ENCODE measurements at places on chromosomes 5 and 9.

- DNase-seq: no peak
Observed at GRCh38 chr5:956941-957747, 51.5 kb upstream of the NKD2 start.

GRCh38 chr9:116112236-116112635 lies 41.4 kb upstream of the PAPPA start:
- DNase-seq: no peak

DNA sequence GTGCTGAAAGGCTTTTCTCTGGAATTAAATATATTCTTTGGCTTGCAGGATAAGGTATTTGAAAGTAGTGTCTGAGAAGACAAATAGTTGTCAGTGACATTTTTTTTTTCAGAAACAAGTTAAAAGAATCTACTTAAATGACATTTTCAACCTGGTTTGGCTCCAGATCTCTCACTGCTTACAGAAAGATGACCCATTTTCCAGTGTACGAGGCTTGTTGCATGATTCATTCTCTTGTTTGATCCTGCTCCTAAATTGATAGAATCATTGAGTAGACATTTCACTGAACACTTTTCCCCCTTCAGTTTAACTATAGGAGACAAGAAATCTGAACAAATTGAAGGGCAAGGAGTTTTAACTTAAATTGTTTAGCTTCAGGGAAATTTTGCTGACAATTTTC lies 546.1 kb downstream of the ZNF608 start:
- DNase-seq: no peak

- no peak for DNase-seq
Observed at GRCh38 chr9:134602547-134603362, 38.8 kb upstream of the COL5A1 start.

DNA sequence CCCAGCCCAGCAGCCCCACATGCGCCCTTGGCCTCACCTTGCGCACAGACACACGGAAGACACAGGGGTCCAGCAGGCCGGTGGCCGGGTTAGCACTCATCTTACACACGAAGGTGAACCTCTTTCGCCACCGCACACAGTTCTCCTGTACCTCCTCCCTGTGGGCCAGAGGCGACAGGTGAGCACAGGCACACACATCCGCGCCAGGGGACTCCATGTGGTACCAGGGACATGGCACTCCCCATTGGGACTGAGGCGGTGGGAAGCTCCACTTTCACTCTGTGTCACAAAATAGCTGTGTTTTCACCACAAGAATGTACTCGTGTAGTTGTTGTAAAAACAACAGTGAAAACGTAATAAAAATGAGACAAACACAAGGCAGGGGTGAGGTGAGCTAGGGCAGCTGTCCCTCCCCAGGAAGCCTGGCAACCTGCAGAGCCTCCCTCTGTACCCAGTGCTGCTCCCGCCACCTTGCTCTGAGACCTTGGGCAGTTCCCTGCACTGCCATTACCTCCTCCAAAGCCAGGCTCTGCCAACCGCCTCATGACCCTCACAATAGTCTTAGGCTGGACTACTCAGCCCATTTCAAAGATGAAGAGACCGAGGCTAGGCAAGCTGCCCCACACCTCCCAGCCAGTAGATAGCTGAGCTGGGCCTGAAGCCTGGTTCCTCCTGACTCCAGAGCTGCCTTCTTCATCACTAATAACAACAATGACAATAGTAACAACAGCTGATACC lies 16.3 kb upstream of the DPM2 start:
- DNase-seq: no peak

- no peak for DNase-seq
Observed at GRCh38 chr5:96584712-96585111, 77.5 kb upstream of the CAST start.

GRCh38 chr5:1946122-1946677 lies 63.5 kb upstream of the IRX4 start:
- DNase-seq: no peak

- DNase-seq: no peak
Observed at GRCh38 chr9:89911721-89912604, 307.2 kb downstream of the GADD45G start.

DNA sequence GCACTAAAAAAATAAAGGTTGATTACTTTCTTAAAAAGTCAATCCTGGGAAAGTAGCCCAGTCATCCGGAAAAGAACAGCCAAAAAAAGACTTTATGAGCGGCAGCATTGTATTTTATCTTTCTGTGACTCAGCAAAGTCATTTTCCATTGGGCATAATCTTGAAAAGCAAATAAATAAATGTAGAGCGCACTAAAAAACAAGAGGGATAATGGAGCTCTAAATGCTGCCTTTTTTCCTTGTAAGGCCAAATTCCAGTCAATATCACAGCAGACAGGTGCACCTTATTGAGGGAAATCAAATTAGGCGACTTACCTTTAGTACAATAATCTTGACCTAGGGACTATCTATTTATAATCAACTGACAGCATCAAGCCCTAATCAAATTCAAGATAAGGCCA lies 266.8 kb downstream of the MTRR start:
- no peak for DNase-seq

DNA sequence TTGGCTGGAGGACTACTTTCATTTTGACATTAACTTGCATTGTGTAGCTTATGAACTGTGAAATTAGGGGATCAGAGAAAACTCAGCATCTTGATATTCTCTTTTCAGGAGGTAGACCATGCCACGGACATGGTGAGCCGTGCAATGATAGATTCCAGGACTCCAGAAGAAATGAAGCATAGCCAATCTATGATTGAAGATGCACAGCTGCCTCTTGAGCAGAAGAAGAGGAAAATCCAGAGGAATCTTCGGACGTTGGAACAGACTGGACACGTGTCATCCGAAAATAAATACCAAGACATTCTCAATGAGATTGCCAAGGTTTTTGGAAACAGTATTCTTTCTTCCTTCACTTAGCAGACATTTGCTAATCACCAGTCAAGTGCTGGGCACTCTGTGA lies 20.6 kb upstream of the F2R start:
- DNase-seq: no peak

GRCh38 chr5:140664030-140664358 lies 710 bp upstream of the WDR55 start:
- no peak for DNase-seq

DNA sequence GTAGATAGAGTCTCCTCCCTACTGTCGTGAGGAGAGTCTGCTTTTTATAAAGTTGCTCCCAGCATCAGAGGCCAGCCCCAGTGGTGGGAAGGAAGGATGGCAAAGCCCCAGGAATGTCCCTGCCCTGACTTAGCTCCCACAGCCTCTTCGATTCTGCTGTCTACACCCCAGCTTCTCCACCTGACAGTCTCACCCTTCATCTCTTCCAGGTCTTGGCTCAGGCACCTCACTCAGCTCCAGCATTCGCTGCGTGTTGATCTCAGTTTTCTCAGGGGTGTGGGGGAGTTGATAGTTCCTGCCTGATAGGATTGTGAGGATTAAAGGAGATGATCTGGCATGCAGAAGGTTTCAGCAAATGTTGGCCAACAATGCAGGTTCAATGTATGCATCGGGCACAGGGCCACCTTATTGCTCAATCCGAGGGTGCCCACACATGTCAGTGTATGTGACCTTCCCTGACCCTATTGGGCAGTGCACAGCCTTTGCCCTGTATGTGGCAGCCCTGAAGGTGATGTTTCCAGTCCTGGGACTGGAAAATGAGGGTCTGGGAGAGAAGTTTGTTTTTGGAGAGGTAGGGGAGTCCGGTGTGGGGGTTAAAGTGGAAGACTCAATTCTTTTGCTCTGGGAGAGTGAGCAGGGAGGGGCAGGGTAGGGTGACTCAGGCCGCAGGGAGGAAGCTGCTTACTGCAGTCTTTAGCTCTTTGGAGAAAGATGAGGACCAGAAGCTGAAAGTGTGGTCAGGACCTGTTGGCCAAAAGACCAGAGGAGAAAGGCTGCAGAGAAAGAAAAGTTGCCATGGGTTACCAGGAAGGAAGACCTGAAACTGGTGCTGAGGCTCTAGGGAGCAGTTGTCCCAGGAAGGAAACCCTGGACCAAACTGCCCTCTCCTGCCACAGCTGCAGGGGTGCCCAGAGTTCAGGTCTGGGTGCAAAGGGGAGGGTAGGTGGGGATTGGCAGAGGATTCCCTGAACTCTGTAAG lies 153.2 kb downstream of the MACROH2A1 start:
- DNase-seq: no peak

GRCh38 chr5:89053547-89053946 lies 170.6 kb upstream of the MEF2C start:
- no peak for DNase-seq

DNA sequence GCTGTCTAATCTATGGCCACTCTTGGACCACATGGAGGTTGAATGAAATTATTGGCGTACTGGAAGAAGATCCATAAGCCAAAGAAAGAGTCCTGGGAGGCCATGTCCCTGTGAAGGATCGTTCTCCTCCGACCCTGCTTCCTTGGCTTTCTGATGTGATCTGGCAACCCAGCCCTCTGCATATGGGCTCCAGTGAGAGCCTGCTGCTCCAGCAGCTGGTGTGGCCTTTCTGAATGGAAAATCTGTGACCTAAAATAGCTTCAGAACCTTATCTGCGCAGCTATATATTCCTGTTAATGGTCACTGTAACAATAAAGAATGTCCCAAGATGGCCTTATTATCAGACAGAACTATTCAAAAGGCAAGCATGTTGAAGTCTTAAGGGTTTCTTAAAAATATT lies 40.2 kb upstream of the PHF2 start:
- DNase-seq: no peak

- DNase-seq: no peak
Observed at GRCh38 chr5:152994033-152994680, 496.3 kb upstream of the GRIA1 start.

GRCh38 chr5:40654377-40654991 lies 25.2 kb upstream of the PTGER4 start:
- DNase-seq: no peak

DNA sequence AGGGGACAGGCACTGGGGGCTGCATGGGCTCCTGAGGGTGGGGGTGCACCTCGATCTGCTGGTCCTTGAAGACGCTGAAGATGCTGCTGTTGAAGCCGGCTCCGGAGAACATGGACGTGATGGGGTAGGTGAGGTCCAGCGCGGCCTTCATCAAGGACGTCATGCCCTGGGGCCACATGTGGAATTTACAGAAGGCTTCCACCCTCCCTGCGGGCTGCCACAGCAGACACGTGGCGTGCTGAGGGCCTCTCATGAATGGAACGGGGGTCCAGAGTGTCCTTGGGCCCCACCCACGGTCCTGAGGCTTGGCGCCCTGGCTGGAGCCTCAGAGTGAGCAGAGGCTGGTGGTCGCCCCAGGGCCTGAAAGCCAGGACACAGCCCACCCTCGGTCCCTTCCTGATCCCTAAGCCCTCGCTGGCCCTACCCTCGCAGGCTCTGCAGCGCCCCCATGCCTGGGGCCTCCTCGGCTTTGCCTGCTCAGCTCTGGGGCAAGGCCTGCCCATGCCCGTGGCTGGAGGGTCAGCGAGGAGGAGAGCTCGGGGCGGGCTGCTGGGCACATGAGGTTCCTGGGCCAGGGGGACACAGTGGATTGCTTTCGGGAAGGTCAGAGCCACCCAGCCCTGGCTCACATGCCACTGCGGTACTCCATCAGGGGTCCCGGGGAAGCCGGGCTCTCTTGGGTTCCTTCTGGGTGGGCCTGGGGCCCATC lies 5.3 kb upstream of the NSMF start:
- DNase-seq: no peak

- DNase-seq: no peak
Observed at GRCh38 chr9:14401911-14402310, 88.0 kb upstream of the NFIB start.

GRCh38 chr5:102794677-102795331 lies 39.7 kb downstream of the PAM start:
- no peak for DNase-seq

DNA sequence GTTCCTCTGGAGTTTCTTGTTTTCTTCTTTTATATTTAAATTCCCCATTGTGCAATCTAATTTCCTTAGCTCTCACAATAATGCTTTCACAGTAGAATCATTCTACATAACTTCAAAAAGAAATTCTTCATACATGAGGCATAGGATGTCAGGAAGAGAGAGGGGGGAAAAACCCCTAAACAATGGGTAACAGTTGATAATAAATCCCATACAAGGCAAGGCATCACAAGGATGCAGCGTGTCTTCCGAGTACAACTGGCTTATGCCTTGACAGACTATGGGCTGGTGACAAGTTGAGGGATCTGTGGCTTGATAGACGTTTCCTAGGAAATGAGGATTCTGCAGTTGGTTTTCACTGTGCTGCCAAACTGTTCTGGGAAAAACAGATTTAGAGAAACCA lies 247.4 kb downstream of the ARL15 start:
- no peak for DNase-seq

- DNase-seq: peak; percentile 24
Observed at GRCh38 chr5:142012186-142012785, 541 bp downstream of the GNPDA1 start.

- no peak for DNase-seq
Observed at GRCh38 chr9:104895572-104895971, 32.4 kb downstream of the ABCA1 start.

DNA sequence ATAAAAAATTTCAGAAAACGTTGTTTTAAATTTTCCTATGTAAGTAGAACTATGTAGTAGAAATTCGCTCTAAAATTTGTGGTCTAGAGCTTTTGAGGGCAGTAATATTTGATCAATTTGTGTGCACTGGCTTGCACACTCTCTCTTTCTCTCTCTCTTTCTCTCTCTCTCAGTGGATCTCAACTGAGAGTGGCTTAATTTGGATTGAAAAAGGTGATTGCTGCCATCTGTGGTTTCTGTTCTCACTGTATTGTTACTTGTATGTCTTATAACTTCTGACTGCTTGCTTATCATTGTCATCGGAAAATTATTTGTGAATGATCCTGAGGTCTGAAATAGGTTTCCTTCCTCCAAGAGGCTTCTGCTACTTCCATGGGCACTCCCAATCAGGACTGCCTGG lies 368.2 kb downstream of the KCTD16 start:
- DNase-seq: no peak

- DNase-seq: no peak
Observed at GRCh38 chr9:35014517-35014916, 25.0 kb downstream of the DNAJB5 start.

DNA sequence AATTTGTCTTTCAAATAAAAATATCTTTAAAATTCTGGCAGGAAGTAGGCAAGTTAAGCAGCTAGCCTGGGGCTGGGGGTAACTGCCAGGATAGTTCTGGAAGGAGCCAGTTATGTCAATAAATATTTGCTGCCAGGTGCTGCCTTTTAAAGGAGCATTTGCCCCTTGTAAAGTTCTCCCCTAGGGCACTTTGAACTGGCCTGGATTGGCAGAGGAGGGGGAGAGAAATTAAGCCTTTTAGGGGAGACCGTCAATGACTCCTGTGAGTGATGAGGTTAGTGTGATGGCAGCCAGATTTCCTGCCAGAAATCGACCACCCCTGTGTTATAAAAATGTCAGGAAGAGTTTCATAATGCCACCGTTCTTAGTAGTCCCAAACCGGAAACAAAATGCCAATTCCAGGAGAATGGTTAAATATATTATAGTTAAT lies 89.8 kb upstream of the ELL2 start:
- DNase-seq: no peak

- DNase-seq: no peak
Observed at GRCh38 chr5:151868451-151868850, 56.2 kb downstream of the GLRA1 start.

GRCh38 chr9:110669433-110669832 lies 842 bp downstream of the MUSK start:
- no peak for DNase-seq

- no peak for DNase-seq
Observed at GRCh38 chr5:118701791-118702190, 286.6 kb downstream of the DTWD2 start.
